A549 treated with DMSO at 1 μM for 4 hours (cell line): ENCODE measurements at places on chromosomes 7 and 10. TPM values are rescaled to one million over a fixed set of nuclear protein-coding genes. Genes with fewer than 3 reads are reported as not detected.

Gene FAM25C
- total RNA-seq = 0.99 to 2.1 TPM (median 2.0 TPM) in 5 replicates

Gene PNLIPRP3
- 0.03 TPM in 1 of 5 replicates, not detected in the others for total RNA-seq

Gene LIPK
- total RNA-seq = not detected in 5 replicates

Gene DPCD
- 31.8 to 46.4 TPM (median 33.8 TPM) in 5 replicates for total RNA-seq

Gene TSPAN33
- 4.6 to 6.8 TPM (median 6.1 TPM) in 5 replicates for total RNA-seq

Gene HGF
- total RNA-seq = 0.08 to 0.13 TPM (median 0.12 TPM) in 3 of 5 replicates, not detected in the others

Gene OR9A2
- not detected in 5 replicates for total RNA-seq

Gene EGFR
- total RNA-seq = 105 to 158 TPM (median 140 TPM) in 5 replicates

Gene TSPAN15
- 89.3 to 112 TPM (median 100 TPM) in 5 replicates for total RNA-seq

Gene CFAP70
- 0.12 to 0.37 TPM (median 0.19 TPM) in 5 replicates for total RNA-seq

Gene PRKAR1B
- total RNA-seq = 23.6 to 28.6 TPM (median 27.1 TPM) in 5 replicates

Gene COPS6
- 169 to 186 TPM (median 179 TPM) in 5 replicates for total RNA-seq

Gene AGR2
- 103 to 163 TPM (median 124 TPM) in 5 replicates for total RNA-seq

Gene DPP6
- total RNA-seq = not detected in 5 replicates

Gene PSD
- 0.51 to 0.80 TPM (median 0.64 TPM) in 5 replicates for total RNA-seq

Gene EXOC4
- 21.0 to 23.3 TPM (median 23.0 TPM) in 5 replicates for total RNA-seq

Gene CYP2E1
- 0.19 to 0.30 TPM (median 0.28 TPM) in 5 replicates for total RNA-seq

Gene POLR3A
- 14.2 to 16.8 TPM (median 16.0 TPM) in 5 replicates for total RNA-seq

Gene INTS1
- total RNA-seq = 50.4 to 72.3 TPM (median 62.0 TPM) in 5 replicates

Gene LLCFC1
- not detected in 5 replicates for total RNA-seq

Gene ZPBP
- not detected in 5 replicates for total RNA-seq

Gene TNS3
- total RNA-seq = 74.6 to 96.1 TPM (median 89.2 TPM) in 5 replicates

Gene POP7
- total RNA-seq = 73.4 to 102 TPM (median 92.0 TPM) in 5 replicates

Gene TUBAL3
- total RNA-seq = 0.30 to 0.52 TPM (median 0.33 TPM) in 5 replicates

Gene CALHM1
- not detected in 5 replicates for total RNA-seq

Gene SLC26A3
- not detected in 5 replicates for total RNA-seq

Gene CYP3A7
- not detected in 5 replicates for total RNA-seq

Gene UBE2H
- 62.0 to 88.8 TPM (median 77.2 TPM) in 5 replicates for total RNA-seq

Gene PTF1A
- total RNA-seq = not detected in 5 replicates

Gene NANOS1
- total RNA-seq = 2.4 to 3.1 TPM (median 2.8 TPM) in 5 replicates

Gene TRPV5
- total RNA-seq = not detected in 5 replicates

Gene ABLIM1
- total RNA-seq = 36.0 to 45.6 TPM (median 41.9 TPM) in 5 replicates

Gene ATRNL1
- 0.16 to 0.45 TPM (median 0.25 TPM) in 5 replicates for total RNA-seq

Gene EFCAB10
- total RNA-seq = 2.8 to 4.7 TPM (median 3.2 TPM) in 5 replicates
